NCI-H2081 treated with DMSO at 0.1 percent for 48 hours (cell line): ENCODE measurements at places on chromosomes 7 and 10.

- no peak for DNase-seq
These were observed 21.2 kb downstream of the CALML5 start for GRCh38 chr10:5477948-5478693.

GRCh38 chr10:44761076-44761475, 150.1 kb upstream of the TMEM72 start:
- no peak for DNase-seq

DNA sequence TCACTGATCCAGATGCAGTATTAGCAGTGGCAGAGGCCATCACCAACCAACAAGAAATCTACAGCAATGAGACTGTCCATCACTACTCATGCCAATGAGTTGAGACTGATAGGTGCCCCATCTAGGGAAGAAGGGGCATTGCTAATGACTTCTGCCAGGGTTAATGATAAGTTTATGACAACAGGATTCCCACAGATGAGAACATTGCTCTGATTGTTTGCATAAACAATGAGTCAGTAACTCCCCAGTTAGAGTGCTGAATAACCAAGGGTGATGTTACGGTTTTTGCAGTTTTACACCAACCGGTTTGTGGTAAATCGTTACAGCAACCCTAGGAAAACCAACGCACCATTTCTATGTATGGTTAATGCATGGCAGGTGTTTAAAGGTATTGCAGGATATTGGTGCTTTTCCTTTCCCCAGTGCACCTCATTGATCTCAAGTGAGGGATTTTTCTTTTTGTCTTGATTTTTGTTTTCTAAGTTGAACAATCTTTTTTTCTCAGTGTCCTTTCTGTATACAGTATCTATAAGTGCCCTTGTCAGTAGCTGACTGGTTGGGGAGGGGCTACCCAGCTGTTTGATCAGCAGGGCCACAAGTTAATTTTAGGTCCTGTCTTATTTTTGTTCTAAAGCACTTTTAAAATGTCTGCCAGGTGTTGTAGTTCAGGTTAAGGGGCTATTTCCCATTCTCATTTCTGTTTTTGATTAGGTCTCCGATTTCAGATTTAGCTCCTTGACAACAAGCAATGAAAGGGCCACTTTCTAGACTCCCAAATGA, 3.9 kb upstream of the CSGALNACT2 start:
- DNase-seq: no peak

- no peak for DNase-seq
These were observed 71.2 kb downstream of the GRB10 start for GRCh38 chr7:50711271-50712175.

DNA sequence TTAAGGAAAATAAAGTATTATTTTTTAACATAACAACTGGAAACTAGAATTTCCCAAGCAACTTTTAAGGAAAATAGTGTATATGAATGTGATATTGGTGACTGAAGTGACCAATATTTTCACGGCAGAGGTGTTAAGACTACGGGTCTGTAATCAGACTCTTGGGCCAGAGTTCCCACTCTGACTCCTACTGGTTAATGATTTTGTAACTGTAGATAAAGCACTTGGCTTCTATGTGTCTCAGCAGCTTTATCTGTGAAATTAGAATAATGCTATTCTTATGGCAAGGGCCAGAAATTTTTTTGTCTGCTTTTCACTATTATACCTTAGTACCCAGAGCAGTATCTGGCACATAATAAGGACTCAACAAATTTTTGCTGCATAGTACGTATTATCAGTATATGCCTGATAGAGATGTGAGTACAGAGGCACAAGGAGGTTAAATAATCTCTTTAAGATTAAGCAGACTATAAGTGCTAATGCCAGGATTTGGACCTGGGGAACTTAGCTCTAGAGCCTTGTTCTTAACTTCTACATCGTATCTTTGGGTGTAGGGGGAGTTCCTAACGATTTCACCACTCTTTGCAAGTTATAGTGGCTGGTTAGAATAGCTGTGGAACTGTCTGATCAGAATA, 186.1 kb upstream of the SLC26A5 start:
- no peak for DNase-seq

- DNase-seq: no peak
These were observed 78.9 kb downstream of the SRI start for GRCh38 chr7:88140947-88141346.
